A549 treated with Mapracorat at 1 μM for 4 hours (cell line): ENCODE measurements at places on chromosomes 5 and 9. TPM values are rescaled to one million over a fixed set of nuclear protein-coding genes. Genes with fewer than 3 reads are reported as not detected.

FCN2 gene
- total RNA-seq: not detected in 5 replicates

DROSHA gene
- total RNA-seq: 39.5 to 43.8 TPM (median 43.2 TPM) in 5 replicates

S1PR3 gene
- total RNA-seq: 70.4 to 85.7 TPM (median 79.0 TPM) in 5 replicates

GPR21 gene
- total RNA-seq: not detected in 5 replicates

TMEM215 gene
- 0.04 TPM in 1 of 5 replicates, not detected in the others for total RNA-seq

EFNA5 gene
- total RNA-seq: 19.2 to 24.2 TPM (median 21.4 TPM) in 5 replicates

F12 gene
- 14.4 to 25.7 TPM (median 24.1 TPM) in 5 replicates for total RNA-seq

PCSK5 gene
- 1.1 to 1.8 TPM (median 1.5 TPM) in 5 replicates for total RNA-seq

CDC25C gene
- total RNA-seq: 8.2 to 11.9 TPM (median 10.5 TPM) in 5 replicates

TAF11L10 gene
- not detected in 5 replicates for total RNA-seq

SEMA6A gene
- 0.06 to 0.19 TPM (median 0.13 TPM) in 4 of 5 replicates, not detected in the other for total RNA-seq

RLN1 gene
- total RNA-seq: 0.20 TPM in 1 of 5 replicates, not detected in the others

SLCO6A1 gene
- total RNA-seq: not detected in 5 replicates

IL17B gene
- total RNA-seq: not detected in 5 replicates

SPOCK1 gene
- total RNA-seq: 12.1 to 17.6 TPM (median 17.1 TPM) in 5 replicates

HSPB3 gene
- total RNA-seq: not detected in 5 replicates

PRDM9 gene
- not detected in 5 replicates for total RNA-seq

C7 gene
- not detected in 5 replicates for total RNA-seq

ISL1 gene
- total RNA-seq: 0.13 TPM in 1 of 5 replicates, not detected in the others

GMCL2 gene
- not detected in 5 replicates for total RNA-seq

HEMGN gene
- not detected in 5 replicates for total RNA-seq

MUSK gene
- total RNA-seq: not detected in 5 replicates

RAB24 gene
- total RNA-seq: 20.1 to 26.7 TPM (median 24.3 TPM) in 5 replicates

PROB1 gene
- 0.15 to 0.29 TPM (median 0.22 TPM) in 5 replicates for total RNA-seq
